ENCODE measurements at places on chromosomes 7 and 10.
A peak's percentile ranks its signal among the peaks of the same experiment; 100 is the strongest.

DNA sequence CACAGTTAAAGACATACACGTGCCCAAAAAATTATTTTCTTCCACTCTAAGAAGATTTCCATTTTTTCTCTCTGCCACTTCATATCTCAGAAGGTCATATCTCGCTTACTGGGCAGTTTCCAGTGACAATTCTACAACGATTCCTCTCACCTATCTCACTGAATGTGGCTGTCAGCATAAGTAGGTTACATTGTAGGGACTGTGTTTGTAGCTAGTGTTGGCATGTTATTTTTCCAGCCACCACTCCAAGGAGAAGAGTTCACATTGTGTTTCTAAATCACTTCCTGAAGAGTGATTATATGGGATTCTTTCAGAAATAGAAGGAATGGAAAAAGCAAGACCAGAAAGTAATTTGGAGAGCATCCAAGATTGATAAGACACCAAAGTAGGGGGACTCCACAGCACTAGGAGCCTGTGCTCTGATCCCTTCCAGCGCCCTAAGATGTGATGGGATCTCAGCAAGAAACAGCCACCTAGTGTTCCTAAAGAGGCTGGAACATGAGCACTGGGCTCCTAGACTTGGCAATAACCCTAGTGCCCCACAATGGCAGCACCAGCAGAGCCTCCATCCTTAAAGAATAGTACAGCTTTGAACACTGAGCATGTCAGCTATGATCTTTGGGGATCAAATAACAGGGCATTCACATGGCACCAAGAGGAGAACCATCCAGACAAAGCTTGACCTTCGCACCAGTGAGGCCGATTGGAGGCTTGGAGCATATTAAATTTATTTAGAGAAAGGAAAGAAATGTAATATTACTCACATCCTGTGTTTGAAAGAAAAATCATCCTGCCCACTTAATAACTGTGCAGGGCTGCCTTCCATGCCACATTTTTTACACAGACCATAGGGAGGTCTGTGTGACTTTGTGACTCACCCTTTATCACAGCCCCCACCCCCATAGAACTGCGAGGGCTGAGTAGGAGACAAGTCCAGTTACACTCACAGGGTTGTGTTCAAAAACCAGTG, 51.8 kb downstream of the CAV1 start:
- no peaks in the 10 kb centered on the region for H3K27me3 ChIP-seq
- H3K36me3 ChIP-seq: no peaks in the 10 kb centered on the region
- no peaks in the 10 kb centered on the region for H3K4me1 ChIP-seq
- DNase-seq: no peak
- H3K4me3 ChIP-seq: no peak overlapping the region

DNA sequence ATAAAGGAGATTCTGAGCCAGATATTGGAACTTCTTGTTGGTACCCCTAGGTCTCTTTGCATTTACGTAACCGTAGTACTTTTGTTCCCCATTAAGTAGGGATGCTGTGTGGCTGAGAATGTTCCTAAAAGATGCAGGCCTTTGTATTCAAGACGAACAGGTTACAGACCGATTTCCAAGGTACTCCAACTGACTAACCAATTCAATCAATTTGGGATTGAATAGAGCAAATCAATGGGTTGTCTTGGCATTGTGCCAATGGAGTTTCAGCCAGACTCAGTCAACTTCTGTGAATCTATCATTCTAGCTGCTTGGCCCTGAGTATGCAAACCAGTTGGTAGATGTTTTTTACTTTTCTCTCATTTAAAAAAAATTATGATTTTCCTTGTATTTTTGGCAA, 347.3 kb upstream of the NPVF start:
- no peaks in the 10 kb centered on the region for H3K36me3 ChIP-seq
- no peak overlapping the region for H3K27ac ChIP-seq
- H3K4me1 ChIP-seq: no peaks in the 10 kb centered on the region
- no peak overlapping the region for H3K4me3 ChIP-seq
- no peaks in the 10 kb centered on the region for H3K27me3 ChIP-seq

- no peak for DNase-seq
- no peaks in the 10 kb centered on the region for H3K36me3 ChIP-seq
- no peaks in the 10 kb centered on the region for H3K27me3 ChIP-seq
- no peak overlapping the region for H3K4me3 ChIP-seq
- H3K27ac ChIP-seq: no peak overlapping the region
These were observed 13.1 kb downstream of the UNC5B start for GRCh38 chr10:71225291-71226058.

DNA sequence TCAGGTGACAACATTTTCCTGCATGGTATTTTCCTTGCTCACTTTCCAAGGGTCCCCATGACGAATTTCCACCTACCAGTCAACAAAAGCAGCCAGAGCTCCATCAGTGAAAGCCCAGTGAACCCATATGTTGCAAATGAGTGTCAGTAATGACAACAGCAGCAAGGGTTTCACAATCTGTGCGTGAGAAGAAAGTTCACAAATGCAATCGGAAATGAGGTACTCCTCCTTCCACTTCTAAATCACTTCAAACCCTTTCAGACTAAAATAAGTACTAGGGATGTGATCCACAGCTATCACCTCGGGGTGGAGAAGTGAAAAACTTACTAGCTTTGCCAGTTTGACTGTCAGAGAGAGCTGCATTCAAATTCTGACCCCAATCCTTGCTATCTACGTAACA, 55.6 kb upstream of the BET1 start:
- H3K36me3 ChIP-seq: no peaks in the 10 kb centered on the region
- DNase-seq: no peak
- no peak overlapping the region for H3K27ac ChIP-seq
- H3K4me3 ChIP-seq: no peak overlapping the region

- DNase-seq: no peak
- peaks cover 52% of the 10 kb centered on the region for H3K4me1 ChIP-seq
- H3K27me3 ChIP-seq: no peaks in the 10 kb centered on the region
- H3K36me3 ChIP-seq: peaks cover 64% of the 10 kb centered on the region
These were observed 10.9 kb downstream of the PPA1 start for GRCh38 chr10:70222340-70222794.

DNA sequence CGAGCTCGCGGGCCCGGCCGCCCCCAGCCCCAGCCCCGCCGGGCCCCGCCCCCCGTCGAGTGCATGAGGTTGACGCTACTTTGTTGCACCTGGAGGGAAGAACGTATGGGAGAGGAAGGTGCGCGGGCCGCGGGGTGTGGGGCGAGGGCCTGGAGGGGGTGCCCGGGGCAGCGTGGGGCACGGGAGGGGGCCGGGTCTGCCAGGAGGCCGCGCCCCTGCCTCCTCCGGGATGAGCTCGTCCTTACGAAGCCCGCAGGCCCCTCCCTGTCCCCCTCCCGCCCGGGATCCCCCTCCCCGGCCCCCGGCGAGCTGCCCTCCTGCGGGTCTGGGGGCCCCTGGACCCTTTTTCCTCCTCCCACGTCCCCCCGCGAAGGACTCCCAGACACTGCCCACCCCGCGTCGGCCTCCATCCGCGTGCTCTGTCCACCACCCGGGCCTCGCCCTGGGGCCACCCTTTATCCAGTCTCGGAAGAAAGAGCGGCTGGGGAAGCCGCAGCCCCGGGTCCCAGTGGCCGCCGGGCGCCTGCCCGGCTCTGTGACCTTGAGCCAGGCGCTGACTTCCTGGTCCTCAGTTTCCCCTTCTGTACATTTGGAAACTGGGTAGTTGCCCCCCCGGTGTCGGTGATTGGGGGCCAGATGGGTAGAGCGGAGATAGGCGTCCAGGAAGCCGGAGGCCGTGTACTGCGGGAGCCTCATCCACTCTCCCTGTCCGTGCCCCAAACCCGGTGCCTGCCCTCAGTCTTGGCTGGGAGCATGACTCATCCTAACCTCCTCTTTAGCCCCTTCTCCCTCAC, 521 bp downstream of the LIMK1 start:
- peaks cover 29% of the 10 kb centered on the region for H3K4me1 ChIP-seq
- no peak overlapping the region for H3K27ac ChIP-seq
- peak; percentile 52 for DNase-seq
- H3K4me3 ChIP-seq: peak overlapping the region; percentile 89
- no peaks in the 10 kb centered on the region for H3K27me3 ChIP-seq
- no peaks in the 10 kb centered on the region for H3K36me3 ChIP-seq

- H3K27ac ChIP-seq: no peak overlapping the region
- DNase-seq: no peak
- H3K4me1 ChIP-seq: no peaks in the 10 kb centered on the region
- H3K4me3 ChIP-seq: no peak overlapping the region
- H3K27me3 ChIP-seq: no peaks in the 10 kb centered on the region
These were observed 42.8 kb downstream of the ARHGAP21 start for GRCh38 chr10:24680647-24681524.

- no peak overlapping the region for H3K27ac ChIP-seq
- no peaks in the 10 kb centered on the region for H3K4me1 ChIP-seq
- no peaks in the 10 kb centered on the region for H3K36me3 ChIP-seq
- H3K4me3 ChIP-seq: no peak overlapping the region
These were observed 144.8 kb downstream of the CALN1 start for GRCh38 chr7:72267291-72267800.

GRCh38 chr7:139739863-139740597, 37.8 kb downstream of the HIPK2 start:
- H3K27ac ChIP-seq: no peak overlapping the region
- no peaks in the 10 kb centered on the region for H3K36me3 ChIP-seq
- H3K4me3 ChIP-seq: no peak overlapping the region
- no peaks in the 10 kb centered on the region for H3K27me3 ChIP-seq
- DNase-seq: no peak
- H3K4me1 ChIP-seq: no peaks in the 10 kb centered on the region

GRCh38 chr10:69458430-69459100, 7.3 kb downstream of the TSPAN15 start:
- no peak overlapping the region for H3K27ac ChIP-seq
- no peaks in the 10 kb centered on the region for H3K27me3 ChIP-seq
- H3K4me1 ChIP-seq: no peaks in the 10 kb centered on the region
- H3K36me3 ChIP-seq: no peaks in the 10 kb centered on the region
- no peak for DNase-seq
- H3K4me3 ChIP-seq: no peak overlapping the region

GRCh38 chr7:129741743-129742213, 130.3 kb downstream of the NRF1 start:
- H3K4me3 ChIP-seq: no peak overlapping the region
- no peak for DNase-seq
- H3K4me1 ChIP-seq: no peaks in the 10 kb centered on the region
- no peak overlapping the region for H3K27ac ChIP-seq
- H3K36me3 ChIP-seq: no peaks in the 10 kb centered on the region

DNA sequence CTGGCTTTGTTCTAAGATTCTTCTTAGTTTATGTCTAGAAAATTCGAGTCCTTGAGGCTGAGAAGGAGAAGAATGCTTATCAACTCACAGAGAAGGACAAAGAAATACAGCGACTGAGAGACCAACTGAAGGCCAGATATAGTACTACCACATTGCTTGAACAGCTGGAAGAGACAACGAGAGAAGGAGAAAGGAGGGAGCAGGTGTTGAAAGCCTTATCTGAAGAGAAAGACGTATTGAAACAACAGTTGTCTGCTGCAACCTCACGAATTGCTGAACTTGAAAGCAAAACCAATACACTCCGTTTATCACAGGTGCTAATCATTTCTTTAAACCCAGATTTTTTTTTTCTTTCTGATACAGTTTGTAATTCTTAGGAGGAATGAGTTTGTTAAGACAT, 6.7 kb downstream of the CEP55 start:
- no peak for DNase-seq
- H3K36me3 ChIP-seq: peaks cover 6% of the 10 kb centered on the region
- H3K4me3 ChIP-seq: no peak overlapping the region
- no peak overlapping the region for H3K27ac ChIP-seq

GRCh38 chr7:26603631-26604030, 260.8 kb downstream of the SKAP2 start:
- H3K27me3 ChIP-seq: no peaks in the 10 kb centered on the region
- H3K4me1 ChIP-seq: no peaks in the 10 kb centered on the region
- H3K27ac ChIP-seq: no peak overlapping the region

DNA sequence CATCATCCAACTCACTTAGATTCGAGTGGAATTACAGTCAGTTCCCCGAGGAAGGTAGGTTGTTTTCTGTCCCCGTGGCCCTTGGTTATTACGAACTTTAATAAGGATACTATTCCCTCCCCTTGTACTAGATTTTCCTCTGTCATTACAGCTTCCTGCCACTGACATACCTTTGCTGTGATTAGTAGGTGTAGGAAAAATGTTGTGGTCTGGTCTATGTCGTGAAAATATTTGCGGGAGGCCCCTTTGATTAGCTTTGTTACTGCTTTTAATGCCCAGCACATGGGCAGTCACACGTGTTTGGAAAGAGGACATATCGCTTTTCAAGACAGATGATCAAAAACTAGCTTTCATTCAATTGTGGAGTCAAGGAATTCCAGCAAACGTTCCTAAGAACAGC, 92.2 kb downstream of the GATA3 start:
- H3K27me3 ChIP-seq: no peaks in the 10 kb centered on the region
- no peak for DNase-seq
- H3K4me3 ChIP-seq: no peak overlapping the region
- no peaks in the 10 kb centered on the region for H3K36me3 ChIP-seq
- no peaks in the 10 kb centered on the region for H3K4me1 ChIP-seq

DNA sequence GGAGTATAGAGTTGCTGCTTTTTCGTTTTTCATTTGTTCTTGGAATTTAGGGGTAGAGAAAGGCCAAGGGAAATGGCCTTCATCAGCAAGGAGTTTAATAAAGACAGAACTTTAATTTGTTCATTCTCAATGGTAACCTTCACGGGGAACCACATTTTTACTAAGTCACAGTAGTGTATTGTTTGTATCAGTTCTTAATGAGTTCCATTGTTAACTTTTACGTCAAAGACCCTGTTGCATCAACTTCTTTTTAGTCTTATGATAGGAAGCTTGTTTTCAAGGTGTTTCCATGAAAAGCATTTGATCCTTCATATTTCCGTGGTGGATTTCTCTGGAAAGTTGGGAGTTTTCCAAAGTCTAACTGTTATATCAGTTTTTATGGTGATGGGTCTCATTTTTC, 169.9 kb downstream of the CREB5 start:
- H3K27ac ChIP-seq: no peak overlapping the region
- no peak for DNase-seq
- H3K27me3 ChIP-seq: no peaks in the 10 kb centered on the region
- peaks cover 8% of the 10 kb centered on the region for H3K36me3 ChIP-seq
- H3K4me1 ChIP-seq: peaks cover 12% of the 10 kb centered on the region
- H3K4me3 ChIP-seq: no peak overlapping the region

GRCh38 chr7:39709768-39710311, 86.5 kb downstream of the RALA start:
- peaks cover 16% of the 10 kb centered on the region for H3K4me1 ChIP-seq
- H3K27ac ChIP-seq: no peak overlapping the region
- no peak overlapping the region for H3K4me3 ChIP-seq

DNA sequence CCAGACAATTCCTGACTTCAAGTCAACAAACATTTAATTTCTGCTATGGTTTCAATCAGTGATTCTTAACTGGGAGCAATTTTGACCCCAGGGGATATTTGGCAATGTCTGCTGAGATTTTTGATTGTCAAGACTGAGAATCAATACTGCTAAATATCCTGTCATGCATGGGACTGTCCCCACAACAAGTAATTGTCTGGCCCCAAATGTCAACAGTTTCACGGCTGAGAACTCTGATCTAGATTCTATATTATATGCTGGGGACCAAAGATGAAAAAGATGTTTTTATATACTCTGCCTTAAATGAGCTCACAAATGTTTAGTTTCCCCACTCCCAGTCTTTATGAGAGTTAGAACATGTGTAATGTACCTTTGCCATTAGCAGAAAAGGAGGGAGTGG, 19.2 kb downstream of the ANKRD7 start:
- DNase-seq: no peak
- H3K4me1 ChIP-seq: no peaks in the 10 kb centered on the region
- H3K36me3 ChIP-seq: no peaks in the 10 kb centered on the region
- no peaks in the 10 kb centered on the region for H3K27me3 ChIP-seq
- H3K27ac ChIP-seq: no peak overlapping the region
- H3K4me3 ChIP-seq: no peak overlapping the region

- no peak overlapping the region for H3K4me3 ChIP-seq
- no peaks in the 10 kb centered on the region for H3K36me3 ChIP-seq
- peaks cover 33% of the 10 kb centered on the region for H3K4me1 ChIP-seq
- no peaks in the 10 kb centered on the region for H3K27me3 ChIP-seq
- no peak for DNase-seq
These were observed 77.4 kb downstream of the ALOX5 start for GRCh38 chr10:45451407-45451806.
